GM23248 (cell line): ENCODE measurements at places on chromosomes 4 and X.

GRCh38 chr4:73415807-73416238 lies 11.7 kb downstream of the ALB start:
- no peak for DNase-seq

- peak; percentile 20 for DNase-seq
Measured at GRCh38 chrX:29947225-29947624, 268.1 kb upstream of the MAGEB2 start.

DNA sequence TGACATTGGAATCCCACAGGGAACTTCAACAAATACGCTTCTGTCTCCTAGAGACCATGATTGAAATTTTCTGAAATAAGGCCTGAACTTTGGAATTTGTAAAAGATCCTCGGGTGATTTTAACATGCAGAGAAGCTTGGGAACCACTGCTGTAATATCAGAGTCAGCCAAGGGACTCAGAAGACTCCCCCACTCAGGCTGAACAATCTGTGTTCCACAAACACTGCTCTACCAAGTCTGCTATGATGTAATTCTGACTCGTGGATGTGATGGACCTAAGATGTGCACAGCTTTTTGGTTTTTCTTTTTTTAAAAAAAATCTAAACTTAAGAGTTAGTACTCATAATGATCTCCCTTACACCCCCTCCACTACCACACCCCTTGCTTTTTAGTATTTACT lies 26.0 kb downstream of the LRP2BP start:
- DNase-seq, result peak; percentile 48

DNA sequence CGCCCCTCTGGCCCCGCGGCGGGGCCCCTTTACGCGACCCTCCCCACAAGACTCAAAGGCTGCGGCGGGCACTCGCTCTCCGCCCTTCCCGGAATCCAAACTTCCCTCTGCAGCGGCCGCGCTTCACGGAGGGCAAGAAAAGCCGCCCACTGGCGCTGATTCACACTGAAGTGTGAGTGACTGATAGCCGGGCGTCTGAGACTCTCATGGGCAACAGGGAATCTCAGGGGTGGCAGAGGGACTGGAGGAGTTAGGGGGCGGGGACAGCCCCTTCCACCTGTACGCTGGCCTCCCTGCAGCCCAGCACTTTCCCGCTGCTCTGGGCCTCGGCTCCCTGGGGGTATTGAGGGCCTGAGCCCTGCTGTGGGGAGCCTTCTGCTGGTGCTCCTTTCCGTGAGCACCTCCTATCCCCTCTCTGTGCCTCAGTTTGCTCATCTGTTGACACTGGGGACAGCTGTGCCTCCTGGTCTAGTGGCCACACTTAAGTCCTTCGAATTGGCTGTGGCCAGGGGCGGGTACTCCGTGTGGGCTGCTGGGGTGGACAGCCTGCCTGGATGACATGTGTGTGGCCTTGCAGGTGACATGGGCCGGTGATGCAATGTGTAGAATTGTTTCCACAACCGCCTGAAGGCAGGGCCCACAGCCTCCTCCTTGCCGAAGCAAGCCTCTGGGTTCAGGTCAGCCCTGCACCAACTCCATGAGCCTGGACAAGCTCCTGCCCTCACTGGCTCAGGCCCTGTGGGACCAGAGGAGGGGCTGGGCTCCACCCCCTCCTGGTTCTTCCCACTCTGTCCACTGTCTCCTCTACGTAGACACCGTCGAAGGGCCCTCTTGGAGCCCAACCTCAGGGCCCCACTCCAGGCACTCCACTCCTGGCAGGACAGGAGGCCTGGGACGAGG lies 951 bp downstream of the SH3BP2 start:
- DNase-seq, result peak; percentile 93

- DNase-seq, result peak; percentile 87
Measured at GRCh38 chrX:120457766-120458180, 11.3 kb downstream of the LAMP2 start.

DNA sequence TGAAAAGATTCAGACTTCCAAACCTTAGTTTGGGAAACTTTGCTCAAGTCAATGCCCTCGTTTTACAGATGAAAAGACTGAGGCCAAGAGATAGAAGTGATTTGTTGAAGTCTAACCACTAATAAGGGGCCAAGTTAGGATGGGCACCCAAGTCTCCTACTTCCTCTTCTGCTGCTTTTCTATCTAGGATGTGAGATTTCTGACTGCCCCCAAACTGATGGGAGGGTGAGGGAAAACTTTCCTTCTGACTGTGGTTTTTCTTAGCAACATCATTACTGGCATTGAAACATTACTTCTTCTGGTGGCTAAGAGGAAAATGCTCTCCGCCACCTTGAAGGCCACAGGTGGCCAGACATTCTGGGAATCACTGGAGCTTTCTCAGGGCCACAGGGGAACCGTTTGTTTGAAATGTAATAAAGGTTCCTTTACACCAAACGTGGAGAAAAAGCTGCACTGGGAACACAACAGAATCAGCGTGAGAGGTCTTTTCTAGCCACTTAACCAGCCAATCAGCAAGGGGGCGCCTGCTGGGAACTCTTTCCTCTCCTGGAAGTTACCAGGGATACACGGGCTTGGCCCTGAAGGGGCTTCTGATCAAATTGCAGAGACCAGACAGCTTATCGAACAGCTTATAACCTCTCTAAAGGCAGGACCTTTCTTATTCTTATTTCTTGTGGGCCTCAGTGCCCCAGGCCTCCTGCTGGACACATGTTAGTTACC lies 115.9 kb upstream of the TEX13D start:
- DNase-seq, result no peak

DNA sequence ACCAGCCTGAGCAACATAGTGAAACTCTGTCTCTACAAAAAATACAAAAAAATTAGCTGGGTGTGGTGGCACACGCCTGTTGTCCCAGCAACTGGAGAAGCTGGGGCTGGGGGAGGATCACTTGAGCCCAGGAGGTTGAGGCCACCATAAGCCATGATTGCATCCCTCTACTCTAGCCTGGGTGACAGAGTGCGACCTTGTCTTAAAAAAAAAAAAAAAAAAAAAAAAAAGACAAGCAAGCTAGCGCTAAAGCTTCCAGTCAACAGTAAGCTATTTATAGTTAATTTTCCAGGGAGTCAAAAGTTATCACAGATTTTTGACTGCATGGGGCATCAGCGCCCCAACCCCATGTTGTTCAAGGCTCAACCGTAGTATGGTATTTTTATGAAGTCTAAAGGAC lies 273.4 kb downstream of the RAPGEF2 start:
- DNase-seq, result no peak
